ENCODE measurements at places on chromosomes 7 and 10. TPM values are rescaled to one million over a fixed set of nuclear protein-coding genes. Genes with fewer than 3 reads are reported as not detected.

CTAGE8 gene
- total RNA-seq = 0.96 TPM

SRGN gene
- total RNA-seq = 1.0 TPM

ABCB4 gene
- not detected for total RNA-seq

MBL2 gene
- not detected for total RNA-seq

CCDC136 gene
- total RNA-seq = 7.8 TPM

TBATA gene
- total RNA-seq = not detected

ANKRD61 gene
- not detected for total RNA-seq

SPDYE2 gene
- not detected for total RNA-seq

SPDYE6 gene
- not detected for total RNA-seq

NEUROG3 gene
- total RNA-seq = not detected

COL13A1 gene
- total RNA-seq = 3.0 TPM

ZNF107 gene
- 5.3 TPM for total RNA-seq

MEIG1 gene
- total RNA-seq = not detected

ABCB1 gene
- total RNA-seq = 1.8 TPM

SEMA3E gene
- 10.3 TPM for total RNA-seq

CDNF gene
- total RNA-seq = 0.83 TPM

SHH gene
- 0.35 TPM for total RNA-seq

GRID2IP gene
- total RNA-seq = not detected

GATAD1 gene
- 26.2 TPM for total RNA-seq

TMEM120A gene
- 15.8 TPM for total RNA-seq

C10orf67 gene
- 0.16 TPM for total RNA-seq

PRSS2 gene
- total RNA-seq = not detected

ELFN1 gene
- total RNA-seq = 0.83 TPM

MKI67 gene
- total RNA-seq = 88.5 TPM

CDH23 gene
- total RNA-seq = 0.17 TPM

GCK gene
- not detected for total RNA-seq

SPDYE9 gene
- total RNA-seq = not detected

CCDC7 gene
- 2.6 TPM for total RNA-seq

TEX36 gene
- not detected for total RNA-seq

ACTR3C gene
- total RNA-seq = 1.1 TPM

ATXN7L1 gene
- 5.8 TPM for total RNA-seq

SNX10 gene
- total RNA-seq = 13.0 TPM

CALN1 gene
- total RNA-seq = not detected

AOAH gene
- not detected for total RNA-seq

SLC18A3 gene
- not detected for total RNA-seq

NKX2-3 gene
- not detected for total RNA-seq

PPP1R17 gene
- total RNA-seq = not detected

MNX1 gene
- total RNA-seq = 0.50 TPM

TLX1 gene
- total RNA-seq = not detected

TAS2R41 gene
- total RNA-seq = not detected

NOS3 gene
- not detected for total RNA-seq

ITPRID1 gene
- not detected for total RNA-seq

CYP2C8 gene
- not detected for total RNA-seq

PDE1C gene
- 109 TPM for total RNA-seq

INSIG1 gene
- 71.7 TPM for total RNA-seq

CNPY1 gene
- 0.16 TPM for total RNA-seq
